Stimulated activated CD4-positive, alpha-beta T cell treated with anti-CD3 and anti-CD28 coated beads, TNF-alpha, amount 100 ng/mL, for 1 hour (primary cell): ENCODE measurements at places on chromosomes 6 and 20.

DNA sequence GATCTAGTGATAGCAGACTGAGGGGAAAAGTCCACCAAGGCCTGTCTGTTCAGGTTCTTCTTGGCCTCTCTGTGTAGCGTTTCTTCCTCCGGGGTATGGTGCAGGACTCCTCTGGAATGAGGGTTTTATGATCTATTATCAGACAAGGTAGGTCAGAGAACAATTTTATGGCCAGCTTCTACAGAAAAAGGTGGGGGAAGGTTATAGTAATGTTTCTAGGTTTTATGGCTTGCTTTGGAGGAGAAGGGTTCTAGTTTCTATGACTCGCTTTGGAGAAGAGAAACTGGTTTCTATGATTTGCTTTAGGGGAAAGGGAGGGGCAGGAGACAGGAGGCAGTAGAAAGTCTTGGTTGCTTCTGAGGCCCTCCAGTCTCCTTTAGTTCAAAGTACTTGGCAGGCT, 144.8 kb upstream of the LAMA2 start:
- DNase-seq = no peak

DNA sequence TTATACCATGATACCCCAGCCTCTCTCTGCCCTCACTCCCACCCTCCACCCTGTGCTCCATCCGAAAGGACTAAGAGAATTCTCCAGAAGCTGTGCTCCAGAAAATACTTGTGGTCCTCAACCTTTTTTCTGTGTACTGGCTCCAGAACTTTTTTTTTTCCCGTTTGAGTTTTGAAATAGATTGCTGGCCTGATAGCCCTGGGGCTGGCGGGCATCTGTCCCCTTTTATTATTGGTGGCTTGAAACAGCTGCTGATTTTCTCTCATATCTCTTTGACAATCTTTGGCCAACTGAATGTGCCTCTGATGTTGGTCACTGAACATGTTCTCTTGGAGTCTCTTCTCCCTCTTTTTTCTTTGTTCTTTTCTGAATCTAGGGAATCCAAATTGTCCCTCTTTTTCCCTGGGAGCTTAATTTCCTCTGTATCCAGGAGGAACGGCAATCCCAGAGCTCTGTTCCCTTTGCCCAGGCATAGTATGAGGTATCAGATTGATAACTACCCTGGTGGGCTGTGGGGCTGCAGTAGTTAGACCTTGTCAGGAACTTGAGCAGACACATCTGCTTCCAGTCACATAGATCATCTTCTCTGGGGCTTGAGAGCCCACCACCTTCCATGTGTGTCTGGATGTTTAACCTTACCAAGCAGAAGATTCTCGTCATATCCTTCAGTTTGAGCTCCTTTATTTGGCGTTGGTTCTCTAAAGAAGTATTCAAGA, 1.6 kb downstream of the PPARD start:
- DNase-seq = no peak

- DNase-seq = no peak
These were observed 79.6 kb downstream of the RPS12 start for GRCh38 chr6:132893772-132894490.

DNA sequence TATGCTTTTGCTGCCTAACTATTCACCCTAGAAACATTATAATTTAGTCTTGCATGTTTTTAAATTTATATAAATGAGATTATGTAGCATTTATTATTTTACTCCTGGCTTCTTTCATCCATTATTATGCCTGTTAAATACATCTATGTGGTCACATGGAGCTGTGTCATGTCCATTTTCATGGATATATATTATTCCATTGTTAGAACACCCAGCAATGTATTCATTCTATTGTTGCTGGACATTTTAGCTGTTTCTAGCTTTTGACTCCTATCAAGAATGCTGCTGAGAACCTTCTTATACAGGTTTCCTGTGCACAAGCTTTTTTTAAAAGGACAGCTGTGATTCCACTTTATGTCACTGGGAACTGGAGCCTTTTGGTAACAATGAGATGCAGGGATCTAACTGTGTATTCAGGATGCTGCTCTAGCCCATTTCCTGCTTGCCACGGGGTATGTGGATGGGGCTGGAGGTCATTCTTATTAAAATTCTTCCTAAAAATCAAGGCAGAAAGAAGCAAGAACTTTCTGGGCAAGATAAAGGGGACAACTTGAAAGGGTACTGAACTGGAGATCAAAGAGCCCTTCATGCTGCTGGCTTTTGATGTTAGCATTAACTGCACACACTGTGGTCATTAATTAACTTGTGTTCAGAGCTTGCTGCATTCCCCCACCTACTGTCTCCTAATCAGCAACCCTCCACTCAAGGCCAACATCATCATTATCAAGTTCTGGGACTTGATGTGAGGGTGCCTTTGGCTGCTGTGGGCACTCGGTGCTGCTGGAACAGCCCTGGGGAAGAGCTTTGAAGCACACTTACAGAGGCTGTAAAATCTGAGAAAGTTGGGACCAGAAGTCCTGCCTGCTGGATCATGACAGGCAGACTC, 96.6 kb upstream of the AKIRIN2 start:
- DNase-seq = no peak

- no peak for DNase-seq
These were observed 19.7 kb downstream of the AKIRIN2 start for GRCh38 chr6:87682310-87682709.

- DNase-seq = no peak
These were observed 42.6 kb upstream of the HDGFL1 start for GRCh38 chr6:22526736-22527135.

GRCh38 chr6:78909391-78909790, 42.0 kb downstream of the IRAK1BP1 start:
- DNase-seq = no peak

GRCh38 chr20:51531712-51532456, 10.6 kb downstream of the NFATC2 start:
- DNase-seq = no peak
